ENCODE measurements at places on chromosomes 11 and 22.

- DNase-seq, result peak; percentile 33
Measured at GRCh38 chr22:29245626-29246385, 22.0 kb downstream of the RHBDD3 start.

- no peak for DNase-seq
Measured at GRCh38 chr11:66619080-66619554, 2.7 kb downstream of the RBM14 start.

DNA sequence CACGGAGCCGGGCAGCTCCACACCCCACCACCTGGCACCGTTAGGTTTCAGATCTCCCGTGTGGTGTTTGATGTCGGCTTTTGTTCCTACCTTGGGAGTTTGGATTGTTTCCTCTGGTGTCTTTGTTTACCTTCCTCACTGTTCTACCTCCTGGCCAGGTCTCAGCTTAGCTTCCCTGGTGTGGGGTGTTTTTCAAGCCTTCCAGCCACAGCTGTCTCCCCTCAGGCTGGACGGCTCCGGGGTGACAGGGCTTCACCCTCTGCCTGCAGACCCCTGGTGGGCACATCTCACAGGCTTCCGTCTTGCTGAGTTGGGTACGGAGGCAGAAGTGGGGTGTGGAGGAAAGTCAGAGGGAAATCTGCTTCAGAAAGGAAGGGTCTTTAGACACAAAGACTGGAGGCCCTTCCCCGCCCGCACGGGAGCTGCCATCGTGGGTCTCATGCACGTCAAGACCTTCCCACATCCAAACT, 59.6 kb upstream of the EMID1 start:
- DNase-seq, result no peak

DNA sequence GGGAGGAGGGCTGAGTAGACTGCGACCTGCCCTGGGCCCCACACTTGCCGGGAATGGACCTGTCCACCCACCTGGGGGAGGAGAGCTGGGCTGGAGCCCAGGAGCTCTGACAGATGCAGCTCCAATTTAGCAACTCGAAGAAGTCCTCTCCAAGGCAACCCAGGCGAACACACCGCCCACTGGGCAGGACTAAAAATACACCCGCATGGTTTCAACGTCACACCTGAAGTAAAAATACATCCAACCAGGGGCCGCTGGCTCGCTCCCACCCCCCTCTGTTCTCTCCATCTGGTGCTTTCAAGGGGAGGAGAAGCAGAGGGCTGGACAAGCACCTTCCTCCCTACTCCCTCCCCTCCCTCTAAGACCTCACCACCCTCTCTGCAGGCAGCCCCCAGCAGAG, 119.9 kb downstream of the FEZ1 start:
- no peak for DNase-seq

- DNase-seq, result no peak
Measured at GRCh38 chr11:77698896-77699295, 61.3 kb upstream of the CLNS1A start.

GRCh38 chr22:23002612-23003180, 67.6 kb upstream of the GNAZ start:
- DNase-seq, result no peak

DNA sequence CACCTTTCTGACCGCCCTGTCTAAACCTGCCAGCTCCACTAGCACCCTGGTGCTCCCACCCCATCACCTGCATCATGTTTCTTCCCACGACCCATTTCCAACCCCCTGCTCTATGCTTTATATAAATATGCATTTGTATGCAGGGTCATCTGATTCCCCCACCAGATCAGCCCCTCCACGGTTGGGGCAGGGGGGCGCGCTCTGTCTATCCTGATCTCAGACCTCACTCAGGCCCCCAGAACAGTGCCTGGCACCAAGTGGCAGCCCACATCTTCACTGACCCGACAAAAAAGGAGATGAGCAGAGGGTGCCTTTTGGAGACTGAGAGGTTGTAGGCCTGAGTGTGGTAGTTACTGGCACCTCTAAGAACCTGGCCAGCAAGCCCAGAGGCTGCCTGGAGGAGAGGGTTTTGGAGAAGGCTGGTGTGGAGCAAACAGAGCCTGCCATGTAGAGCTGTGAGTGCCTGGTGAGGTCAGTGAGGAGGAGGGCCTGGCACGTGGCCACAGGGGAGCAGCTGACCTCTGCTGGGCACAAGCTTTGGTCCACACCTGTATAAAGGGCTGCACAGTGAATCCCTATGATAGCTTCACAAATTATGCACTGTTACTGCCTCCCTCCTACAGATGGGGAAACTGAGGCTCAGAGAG, 86.3 kb upstream of the RTL6 start:
- DNase-seq, result no peak

DNA sequence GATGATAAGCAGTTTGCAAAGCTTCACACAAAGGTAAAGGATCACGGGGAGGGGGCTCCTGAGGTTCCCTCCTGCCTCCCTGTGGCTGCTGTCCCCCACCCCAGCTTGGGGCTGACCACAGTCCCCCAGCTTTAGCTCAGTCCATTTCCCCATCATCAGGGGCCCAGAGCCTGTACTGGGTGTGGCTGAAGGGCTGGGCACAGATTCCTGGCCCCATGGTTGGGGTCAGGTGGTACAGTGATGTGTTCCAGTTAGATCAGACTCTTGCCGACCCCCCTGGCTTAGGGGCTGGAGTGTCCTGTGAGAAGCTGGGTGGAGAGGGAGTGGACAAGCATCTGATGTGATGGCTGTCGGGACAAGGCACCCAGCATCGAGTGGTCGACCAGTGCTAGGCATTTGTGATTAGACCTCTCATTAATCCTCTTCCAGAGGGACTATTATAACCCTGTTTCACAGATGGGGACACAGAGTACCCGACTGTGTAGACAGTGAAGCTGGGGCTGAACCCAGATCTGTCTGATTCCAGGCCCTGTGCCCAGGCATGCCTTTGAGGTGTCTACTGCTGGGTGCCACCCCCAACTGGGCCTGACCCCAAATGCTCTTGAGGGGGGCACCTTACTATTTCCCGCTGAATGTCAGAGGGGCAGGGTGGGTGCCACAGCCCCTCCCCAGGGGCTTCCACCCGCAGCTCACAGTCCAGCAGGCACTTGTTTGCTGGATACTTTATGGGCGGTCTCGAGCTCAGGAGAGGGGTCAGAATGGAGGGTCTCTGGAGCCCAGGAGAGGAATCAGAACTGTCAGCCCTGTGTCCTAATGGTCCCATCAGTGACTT, 4.3 kb downstream of the SHANK3 start:
- no peak for DNase-seq

DNA sequence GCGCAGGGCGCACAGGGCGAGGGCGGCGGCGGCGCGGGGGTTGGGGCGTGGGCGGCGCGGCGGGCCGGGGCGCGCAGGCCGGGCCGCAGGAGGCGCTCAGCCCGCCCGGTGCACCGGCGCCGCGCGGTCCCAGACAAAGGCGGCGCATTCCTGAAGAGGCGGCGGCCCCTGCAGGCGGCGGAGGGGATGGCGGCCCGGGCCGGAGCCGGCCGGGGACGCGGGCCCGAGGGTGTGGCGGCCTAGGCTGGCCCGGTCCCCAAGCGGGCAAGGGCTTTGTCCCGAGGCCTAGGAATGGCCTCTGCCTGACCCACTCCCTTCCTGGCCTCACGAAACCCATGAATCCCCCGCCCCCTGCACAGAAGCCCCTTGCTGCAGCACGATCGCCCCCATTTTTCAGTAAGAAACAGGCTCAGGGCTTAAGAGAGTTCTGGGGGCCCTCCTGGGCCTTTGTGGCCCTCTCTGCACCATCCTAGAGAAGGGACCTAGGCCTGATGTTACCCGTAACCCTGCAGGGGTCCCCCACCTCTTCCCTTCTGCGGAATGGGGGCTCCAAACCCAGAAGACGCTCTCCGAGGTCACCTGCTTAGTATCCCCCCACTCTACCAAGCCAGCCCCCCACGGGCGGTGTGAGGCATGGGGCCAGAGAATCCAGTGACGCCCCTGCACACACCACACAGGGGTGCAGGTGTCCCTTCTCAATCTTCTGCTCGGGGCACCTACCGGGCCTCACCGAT, at the start of gene RTN4R:
Gene RTN4R, minus strand, starts transcription at position 40 of the 734 bp plus-strand sequence. CDS start 226 bp downstream, outside the sequence.
- DNase-seq, result peak; percentile 25

GRCh38 chr22:26553056-26553752, 36.7 kb downstream of the TPST2 start:
- DNase-seq, result no peak

DNA sequence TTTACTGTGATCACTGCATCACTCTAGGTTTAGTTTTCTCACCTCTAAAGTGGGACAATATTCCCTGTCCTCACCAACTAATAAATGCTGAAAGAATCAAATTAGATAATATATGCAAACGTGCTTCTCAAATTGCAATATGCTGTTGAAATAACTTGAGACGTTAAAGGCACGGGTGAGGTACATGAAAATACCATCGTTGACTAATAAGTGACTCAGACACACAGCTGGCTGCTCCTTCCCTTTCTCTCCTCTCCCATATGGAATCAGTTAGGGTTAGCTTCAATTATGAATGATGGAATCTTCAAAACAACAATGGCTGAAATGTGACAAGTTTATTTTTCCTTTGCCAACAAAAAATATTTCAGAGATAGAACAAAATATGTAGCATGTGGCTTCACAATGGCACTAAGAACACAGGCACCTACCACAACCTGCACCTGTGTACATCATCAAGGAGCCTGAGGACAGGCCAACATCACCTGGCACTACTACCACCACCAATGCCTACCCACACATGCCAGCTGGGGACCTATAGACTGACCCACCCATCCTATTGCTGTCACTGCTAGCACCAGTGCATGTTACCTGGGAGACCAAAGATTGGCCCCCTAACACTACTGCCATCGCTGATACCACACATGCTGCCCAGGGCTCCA, 13.7 kb downstream of the GDPD4 start:
- DNase-seq, result no peak

GRCh38 chr22:35150183-35151107, 84.5 kb downstream of the ISX start:
- peak; percentile 21 for DNase-seq

DNA sequence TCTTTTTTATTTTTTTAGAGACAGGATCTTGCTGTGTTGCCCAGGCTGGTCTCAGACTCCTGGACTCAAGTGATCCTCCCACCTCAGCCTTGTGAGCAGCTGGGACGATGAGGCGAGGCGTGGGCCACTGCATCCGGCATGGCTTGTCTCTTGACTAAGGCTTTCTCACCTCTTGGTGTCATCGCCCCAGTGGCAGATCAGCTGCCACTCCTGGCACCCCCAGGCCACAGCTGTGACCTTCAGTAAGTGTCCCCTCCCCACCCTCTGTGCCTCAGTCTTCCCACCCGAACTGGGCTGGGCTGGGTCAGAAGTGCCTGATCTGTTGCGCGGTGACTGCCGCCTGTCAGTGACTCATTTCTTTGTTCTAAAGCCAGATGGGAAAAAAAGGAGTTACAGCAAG, 3.6 kb downstream of the SYNGR1 start:
- DNase-seq, result no peak

DNA sequence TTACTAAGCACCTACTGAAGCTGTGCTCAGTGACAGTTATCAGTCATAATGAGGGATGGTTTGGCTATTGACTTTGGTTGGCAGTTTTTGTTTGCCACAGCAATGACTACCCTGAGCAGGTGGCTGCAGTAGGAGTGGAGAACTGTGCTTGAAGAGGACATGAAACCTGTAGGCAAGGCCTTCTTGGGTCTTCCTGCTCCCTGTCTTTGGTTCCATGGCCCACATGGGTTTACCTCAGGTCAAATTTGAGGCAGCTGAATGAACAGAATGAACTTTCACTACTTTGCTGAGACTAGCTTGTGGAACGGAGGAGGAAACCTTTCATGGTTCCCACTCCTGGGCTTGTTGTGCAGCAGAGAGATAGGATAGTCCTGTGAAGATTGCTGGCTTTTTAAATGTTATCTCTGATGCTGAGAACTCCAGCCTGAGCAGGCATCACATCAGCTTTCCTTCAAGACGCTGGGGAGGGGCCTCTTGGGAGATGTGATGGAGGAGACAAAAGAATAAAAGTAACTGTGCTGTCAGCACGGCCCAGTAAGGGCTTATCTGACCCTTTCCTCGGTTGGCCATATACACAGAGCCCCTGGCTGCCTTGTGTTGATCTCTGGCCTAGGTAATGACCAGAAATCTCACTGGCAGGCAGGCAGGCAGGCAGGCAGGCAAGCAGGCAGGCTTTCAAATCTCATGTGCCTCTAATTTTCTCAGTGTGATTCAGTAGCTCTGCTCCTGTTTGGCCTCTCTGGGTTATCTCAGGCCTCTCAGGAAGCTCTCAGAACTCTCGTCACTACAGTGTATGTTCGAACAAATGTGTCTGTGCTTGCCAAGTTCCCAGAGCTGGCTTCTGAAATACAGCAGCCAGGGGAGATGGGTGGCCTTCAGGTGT, 12.0 kb downstream of the STIM1 start:
- DNase-seq, result no peak

DNA sequence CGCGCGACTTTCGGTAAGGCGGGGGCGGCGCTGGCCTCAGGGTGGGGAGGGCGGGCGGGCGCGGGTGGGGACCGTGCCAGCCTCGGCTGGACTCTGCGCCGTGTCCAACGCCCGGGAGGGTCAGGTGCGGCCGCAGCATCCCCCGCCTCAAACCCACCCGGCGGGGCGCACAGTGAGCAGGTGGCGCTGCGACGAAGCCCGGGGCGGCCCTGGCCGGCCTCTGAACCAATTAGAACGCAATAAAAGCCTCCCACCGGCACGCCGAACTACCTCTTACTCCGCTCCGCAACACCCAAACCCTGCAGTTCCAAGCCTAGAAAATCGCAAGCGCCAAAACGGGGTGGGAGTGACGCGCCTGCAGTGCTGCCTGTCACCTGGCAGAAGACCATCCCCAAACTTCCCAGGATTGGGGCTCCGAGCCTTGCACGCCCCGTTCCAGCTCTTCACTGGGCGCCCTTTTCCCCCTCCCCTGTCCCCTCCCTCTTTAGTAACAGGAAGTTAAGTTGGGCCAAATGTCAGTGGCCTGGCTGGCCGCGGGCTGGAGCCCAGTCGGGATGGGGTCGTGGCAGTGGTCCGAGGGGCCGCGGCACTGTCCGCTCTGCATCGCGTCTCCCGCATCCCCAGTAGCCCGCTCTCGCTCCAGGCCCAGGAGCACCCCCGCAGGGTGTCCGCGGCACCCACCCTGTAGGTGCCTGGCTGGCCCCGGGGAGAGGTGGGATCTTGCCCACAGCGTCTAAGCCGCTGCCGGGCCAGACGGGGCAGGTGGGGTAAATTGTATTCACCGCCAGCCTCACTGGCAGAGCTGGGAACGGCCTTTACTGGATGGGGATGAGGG, 541 bp downstream of the MICAL2 start:
- DNase-seq, result no peak

- no peak for DNase-seq
Measured at GRCh38 chr11:106389101-106389500, 311.6 kb downstream of the AASDHPPT start.

- DNase-seq, result no peak
Measured at GRCh38 chr11:92659793-92660192, 309.7 kb upstream of the MTNR1B start.

DNA sequence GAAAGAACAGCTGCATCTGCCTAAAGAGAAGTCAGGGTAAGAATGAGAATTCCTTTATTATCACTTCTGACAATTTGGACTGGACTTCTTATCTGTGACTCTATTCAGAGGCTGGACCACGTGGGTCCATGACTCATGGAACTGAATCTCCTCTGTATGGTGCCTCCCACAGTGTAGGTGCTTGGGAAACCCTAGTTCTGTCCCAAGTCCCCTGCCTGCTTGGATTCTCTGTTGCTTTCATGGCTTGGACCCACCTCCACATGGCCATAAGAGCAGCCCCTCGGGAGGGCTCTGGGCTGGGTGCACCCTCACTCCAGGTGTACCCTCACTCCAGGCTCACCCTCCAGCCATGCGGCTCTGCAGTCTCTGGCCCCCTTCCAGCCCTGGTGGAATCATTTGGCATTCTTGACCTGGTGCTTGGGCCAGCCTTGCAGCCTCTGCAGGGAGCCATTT, 153.4 kb downstream of the CACNA1I start:
- no peak for DNase-seq

- no peak for DNase-seq
Measured at GRCh38 chr11:2825261-2825888, 60.2 kb downstream of the CDKN1C start.

GRCh38 chr22:40716116-40716515, 36.8 kb downstream of the MCHR1 start:
- no peak for DNase-seq

Measured in stimulated activated CD4-positive, alpha-beta T cell treated with anti-CD3 and anti-CD28 coated beads, Interleukin-1b, Interleukin-23, amount 100 ng/mL, for 24 hours (primary cell).